ENCODE measurements at places on chromosomes 16 and 17.

GRCh38 chr16:20768121-20768520, 4.3 kb downstream of the ACSM3 start:
- DNase-seq = no peak

DNA sequence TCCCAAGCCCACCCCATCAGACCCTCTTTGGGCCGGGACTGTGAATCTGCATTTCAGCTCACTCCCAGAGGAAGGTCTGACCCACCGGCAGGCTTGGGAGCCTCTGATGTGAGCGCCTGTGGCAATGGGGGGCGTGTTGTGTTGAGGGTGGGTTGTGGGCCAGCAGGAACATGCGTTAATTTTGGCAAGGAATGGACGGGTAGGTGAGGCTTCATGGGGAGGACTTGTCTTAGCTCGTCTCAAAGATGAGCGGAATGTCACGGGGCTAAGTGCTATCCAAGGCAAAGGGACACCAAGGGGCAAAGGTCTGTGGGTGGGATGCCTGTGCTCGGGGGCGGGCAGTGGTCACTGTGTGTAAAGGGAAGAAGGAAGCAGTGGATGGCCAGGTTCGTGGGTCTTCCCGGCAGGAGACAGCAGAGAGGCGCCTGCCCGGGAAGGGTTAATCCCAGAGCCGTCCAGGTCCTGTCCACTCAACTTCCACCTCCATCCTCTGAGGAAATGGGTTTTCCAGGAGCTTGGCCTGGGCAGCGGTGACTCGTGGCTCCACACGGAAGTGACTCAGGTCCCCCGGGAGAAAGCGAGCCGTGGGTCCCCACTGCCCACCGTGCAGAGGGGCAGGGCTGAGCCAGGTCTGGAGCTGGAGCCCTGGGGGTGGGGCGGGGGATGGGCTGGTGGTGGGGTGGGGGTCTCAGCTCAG, 17.4 kb downstream of the ADGRG1 start:
- no peak for DNase-seq

DNA sequence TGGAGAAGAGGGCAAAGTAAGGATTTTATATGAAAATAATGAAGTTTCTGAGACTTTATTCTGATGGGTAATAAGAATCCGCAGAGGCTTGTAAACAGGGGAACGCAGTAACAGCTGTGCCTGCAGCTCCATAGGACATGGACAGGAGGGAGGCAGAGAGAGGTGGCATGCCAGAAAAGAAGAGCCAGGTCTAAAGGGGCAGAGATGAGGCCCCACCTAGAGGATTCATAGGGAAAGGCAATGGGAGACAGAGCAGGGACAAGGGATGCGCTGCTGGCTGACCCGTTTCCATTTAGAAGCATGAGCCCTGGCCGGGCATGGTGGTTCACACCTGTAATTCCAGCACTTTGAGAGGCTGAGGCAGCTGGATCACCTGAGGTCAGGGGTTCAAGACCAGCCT, 340.3 kb upstream of the CDH5 start:
- no peak for DNase-seq

GRCh38 chr17:60356940-60357339, 35.0 kb downstream of the USP32 start:
- DNase-seq = no peak

- DNase-seq = no peak
Measured at GRCh38 chr16:17370731-17371285, 100.0 kb downstream of the XYLT1 start.

DNA sequence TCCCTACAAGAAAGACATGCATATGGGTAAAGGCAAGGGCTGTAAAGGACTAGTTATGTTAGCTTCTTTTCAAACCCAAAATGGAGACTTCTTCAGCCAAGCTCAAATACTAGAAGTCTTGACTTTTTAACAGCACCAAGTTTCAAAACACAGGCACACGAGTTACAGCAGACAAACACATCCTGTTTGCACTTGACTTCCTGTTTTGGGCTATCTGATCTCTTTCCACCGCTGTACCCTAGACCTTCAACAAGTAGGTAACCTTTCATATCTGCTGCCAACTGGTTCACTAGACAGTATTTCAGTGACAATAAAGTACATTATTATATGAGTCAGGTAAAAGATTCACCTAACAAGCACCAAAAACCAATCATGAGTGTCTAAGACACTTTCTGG, 12.3 kb downstream of the RFFL start:
- no peak for DNase-seq

DNA sequence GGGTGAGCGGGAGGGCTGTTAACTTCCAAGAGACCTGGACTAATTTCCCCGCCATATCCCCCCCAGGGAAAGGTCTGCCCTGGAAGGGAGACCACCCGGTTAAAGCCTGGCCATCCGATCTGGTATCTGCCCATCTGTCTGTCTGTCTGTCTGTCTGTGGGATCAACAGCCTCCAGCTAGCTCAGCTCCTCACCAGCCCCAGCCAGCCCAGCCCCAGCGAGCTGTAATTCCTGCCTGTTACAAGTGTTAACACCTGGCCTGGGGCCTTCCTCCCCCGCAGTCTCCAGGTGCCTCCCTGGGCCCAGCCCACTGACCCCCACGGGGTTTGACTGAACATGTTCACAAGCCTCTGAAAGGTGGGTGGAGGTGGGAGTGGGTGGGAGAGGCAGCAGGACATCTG, 4.0 kb downstream of the WNT3 start:
- DNase-seq = no peak

DNA sequence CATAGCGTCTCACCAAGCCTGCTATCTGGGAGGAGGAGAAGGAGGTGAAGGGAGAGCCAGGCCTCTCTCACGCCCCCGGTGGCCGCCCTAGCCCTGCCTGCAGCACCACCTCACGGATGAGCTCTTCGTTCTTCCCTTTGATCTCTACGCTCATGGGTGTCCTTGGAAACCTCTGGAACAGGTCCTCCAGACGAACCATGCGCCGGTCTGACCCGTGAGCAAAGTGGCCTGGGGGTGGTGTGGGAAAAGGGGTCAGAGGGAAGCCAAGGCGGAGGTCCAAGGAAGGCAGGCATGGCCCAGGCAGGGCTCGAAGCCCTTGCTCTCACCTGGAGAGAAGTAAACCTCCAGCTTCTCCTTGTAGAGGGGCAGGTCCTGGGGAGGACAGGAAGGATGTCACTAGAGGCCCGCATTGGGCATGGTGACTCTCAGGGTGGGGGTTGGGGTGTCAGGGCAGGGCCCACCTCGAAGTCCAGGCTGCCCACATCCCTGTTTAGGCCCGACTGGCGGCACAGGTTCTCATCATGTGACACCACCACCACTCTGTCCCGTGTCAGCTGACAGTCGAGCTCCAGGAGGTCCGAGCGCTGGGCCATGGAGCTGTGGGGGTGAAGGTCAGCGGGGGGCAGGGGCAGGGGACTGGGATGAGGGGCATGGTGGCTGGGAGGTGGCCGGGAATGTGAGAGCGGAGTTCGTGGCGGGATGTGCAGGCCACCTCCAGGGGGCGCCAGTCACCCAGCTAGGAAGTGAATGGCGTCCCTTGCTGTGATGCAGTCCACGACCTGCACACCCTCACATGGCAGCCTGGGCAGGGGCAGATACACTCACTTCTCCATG, 923 bp downstream of the GDPD3 start:
- DNase-seq = peak; percentile 64

GRCh38 chr16:80900593-80900954, 96.2 kb upstream of the CDYL2 start:
- no peak for DNase-seq

- DNase-seq = no peak
Measured at GRCh38 chr16:66188917-66189725, 177.4 kb upstream of the CDH5 start.

DNA sequence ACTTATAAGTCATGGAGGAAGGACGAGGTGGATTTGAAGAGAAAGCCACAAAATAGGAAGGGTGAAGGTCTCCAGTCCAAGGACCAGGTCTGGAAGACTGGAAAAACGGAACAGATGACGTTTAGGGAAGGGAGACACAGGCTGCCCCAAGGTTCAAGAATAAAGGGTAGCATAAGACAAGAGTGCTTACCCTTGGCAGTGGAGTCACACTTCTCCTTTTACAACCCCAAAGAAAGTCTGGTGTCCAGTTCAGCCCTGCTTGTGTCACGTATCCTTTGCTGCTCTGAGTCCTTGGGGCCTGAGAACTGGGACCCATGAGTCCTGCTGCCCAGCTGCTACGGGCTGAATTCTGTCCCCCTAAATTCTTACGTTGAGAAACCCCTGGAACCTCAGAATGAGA, 13.0 kb upstream of the GGA2 start:
- DNase-seq = no peak
